NCI-H1105 (cell line): ENCODE measurements at places on chromosomes 1 and 21.
A peak's percentile ranks its signal among the peaks of the same experiment; 100 is the strongest.

DNA sequence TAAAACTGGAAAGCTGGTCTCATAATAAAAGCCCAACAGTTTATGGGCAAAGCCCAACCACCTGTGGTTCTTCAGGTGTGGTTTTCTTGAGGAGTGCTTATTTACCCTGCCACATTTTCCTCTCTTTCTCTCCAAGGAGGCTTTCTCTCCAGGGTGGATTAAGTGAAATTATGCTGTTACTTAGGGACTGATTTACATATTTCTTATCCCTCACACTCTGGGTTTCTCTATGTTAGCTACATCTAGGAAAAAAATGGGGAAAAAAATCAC, 4.8 kb downstream of the TBX19 start:
- DNase-seq = peak; percentile 22

GRCh38 chr1:28233264-28233606, 406 bp upstream of the DNAJC8 start:
- DNase-seq = no peak

DNA sequence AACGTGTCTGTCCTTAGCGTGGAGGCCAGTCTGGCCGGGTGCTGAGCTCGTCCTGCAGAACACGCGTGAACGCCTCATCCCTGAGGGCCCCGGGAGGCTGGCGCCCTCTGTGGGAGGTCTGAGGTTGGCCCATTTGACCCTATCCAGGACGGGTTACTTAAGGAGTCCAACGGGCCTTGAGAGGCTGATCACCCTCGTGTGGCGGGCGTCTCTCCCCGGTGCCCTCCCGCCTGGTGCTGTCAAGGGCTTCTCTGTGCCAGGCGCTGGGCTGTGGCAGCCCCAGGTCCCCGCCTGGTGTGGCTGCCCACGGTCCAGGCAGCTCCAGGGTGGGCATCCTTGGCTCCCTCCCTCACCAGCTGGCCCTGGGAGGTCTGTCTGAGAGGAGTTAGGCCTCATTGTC, 9.7 kb downstream of the SKI start:
- DNase-seq = no peak

DNA sequence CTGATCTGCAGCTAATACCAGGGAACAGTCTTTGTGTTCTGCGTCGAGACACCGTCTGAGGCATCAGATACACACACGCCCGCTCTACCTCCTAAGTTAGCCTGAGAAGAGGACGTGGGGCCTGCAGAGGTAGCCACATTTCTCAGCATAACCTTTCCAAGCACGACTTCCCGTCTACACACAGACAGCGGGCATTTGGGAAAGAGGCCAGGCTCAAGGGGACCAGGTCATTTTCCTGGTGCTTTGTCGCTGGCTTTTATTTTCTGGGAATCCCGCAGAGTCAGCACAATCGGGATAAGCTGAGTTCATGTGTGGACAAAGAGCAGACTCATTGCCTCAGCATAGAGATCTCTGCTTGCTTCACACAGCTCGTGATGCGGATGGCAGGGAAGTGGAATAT, 72.5 kb upstream of the SMYD2 start:
- no peak for DNase-seq

DNA sequence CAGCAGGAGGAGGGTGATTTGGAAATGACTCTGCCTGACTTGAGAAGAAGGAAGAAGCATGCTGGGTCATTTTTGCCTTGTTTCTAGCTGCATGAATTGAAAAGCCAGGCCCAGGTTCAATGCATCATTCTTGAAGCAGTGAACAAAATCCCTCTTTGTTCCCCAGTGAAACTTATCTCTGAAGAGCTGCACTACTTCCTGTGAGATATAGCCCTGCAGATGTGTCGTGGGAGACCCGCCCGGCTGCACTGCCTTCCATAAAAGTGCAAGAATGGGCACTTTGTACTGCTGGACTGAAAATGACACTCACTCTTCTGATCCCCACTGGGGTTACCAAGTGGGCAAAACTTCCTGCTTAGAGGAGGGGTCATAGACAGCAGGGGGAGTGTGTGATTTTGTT, 249.2 kb upstream of the NFIA start:
- no peak for DNase-seq

- no peak for DNase-seq
These were observed 4.2 kb downstream of the CD46 start for GRCh38 chr1:207755846-207756693.

DNA sequence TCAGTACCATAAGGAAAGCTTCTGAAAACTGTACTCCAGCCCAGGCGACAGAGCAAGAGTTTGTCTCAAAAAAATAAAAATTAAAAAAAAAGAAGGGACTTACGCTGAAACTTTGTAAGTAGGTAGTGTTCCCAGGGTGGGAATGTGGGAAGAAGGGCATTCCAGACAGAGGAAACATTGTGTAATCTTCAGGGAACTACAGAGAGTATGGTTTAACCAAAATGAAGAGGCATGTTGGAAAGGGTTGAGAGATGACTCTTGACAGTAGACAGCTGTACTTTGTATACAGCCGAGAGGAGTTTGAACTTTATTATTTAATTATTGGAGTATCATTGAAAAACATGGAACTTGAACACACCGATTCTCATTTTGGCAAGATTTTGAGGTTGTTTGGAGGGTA, 43.0 kb downstream of the PPP2R5A start:
- DNase-seq = no peak

DNA sequence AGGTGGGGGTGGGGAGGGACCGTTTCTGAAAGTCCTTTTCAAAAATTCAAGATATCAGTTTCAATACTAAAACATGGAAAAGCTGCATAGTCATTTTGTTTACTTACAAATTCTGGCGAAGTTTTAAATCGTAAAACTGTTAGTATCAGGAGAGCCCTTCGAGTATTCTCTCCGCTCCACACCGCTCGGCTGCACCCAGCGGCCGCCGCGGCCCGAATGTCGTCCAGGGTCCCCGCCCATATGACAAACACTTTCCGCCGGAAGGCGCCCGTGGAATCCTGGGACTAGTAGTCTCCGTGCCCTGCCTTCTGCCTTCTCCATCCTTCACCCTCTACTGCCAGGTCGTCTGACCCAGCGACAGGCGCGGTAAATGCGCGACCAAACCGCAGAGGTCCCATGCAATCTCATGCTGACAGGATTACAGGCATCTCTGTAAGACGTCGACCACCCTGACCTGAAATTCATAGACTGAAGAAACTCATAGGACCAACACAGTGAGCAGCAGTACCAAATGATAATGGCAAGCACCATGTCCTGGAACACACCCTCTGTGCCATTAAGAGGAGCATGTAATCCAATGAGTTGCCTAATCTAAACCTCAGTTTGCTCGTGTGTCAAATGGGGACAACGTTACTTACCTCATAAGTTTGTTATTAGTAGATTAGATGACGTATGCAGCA, at the start of gene TOR1AIP2:
Gene TOR1AIP2, minus strand, starts transcription at position 218 of the 680 bp plus-strand sequence. CDS start 25,138 bp downstream, outside the sequence.
- peak; percentile 85 for DNase-seq
